Cerebellar nuclear complex (tissue), 1 donor: ENCODE measurements at places on chromosomes 6 and 20.

- DNase-seq, result no peak
These were observed 509.8 kb upstream of the JARID2 start for GRCh38 chr6:14735956-14736486.

GRCh38 chr6:151914484-151914883, 107.0 kb downstream of the ESR1 start:
- DNase-seq, result no peak

DNA sequence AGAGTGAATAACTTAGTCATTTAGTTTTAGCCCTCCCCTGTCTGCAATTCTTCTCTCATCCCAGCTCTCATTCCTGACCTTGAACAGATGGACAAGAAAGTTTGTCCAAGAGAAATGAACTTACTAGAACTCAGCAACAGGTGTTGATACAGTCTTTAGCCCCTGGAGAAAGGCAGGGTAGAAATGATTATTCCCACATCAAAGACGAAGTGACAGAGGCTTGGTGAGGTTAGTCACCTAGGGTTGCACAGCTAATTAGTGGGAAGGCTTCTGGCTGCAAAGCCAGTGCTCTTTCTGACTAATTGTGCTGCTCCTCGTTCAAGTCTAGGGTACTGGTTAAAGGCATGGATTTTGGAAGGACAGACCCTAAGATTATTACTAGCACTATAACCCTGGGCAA, 4.5 kb downstream of the ZDHHC14 start:
- no peak for DNase-seq

GRCh38 chr20:34997131-34997561, 41.5 kb downstream of the MYH7B start:
- DNase-seq, result no peak

DNA sequence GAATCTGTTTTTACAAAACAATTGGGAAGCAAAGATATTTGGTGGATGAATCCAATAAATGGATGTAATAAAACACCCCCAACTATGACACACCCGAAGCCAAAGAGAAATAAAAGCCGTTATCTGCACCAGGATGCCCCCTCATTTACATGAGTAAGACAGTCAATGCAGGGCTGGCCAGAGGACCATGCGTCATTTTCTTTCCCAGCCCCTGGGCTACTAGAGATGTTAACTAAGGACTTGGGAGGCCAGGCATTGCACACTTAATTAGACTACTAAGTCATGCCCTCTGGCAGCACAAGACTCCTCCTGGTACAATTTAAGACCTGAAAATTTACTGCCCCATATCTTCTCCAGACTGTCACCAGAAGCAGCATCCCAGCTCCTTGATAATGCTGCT, 3.2 kb downstream of the LEMD2 start:
- no peak for DNase-seq

DNA sequence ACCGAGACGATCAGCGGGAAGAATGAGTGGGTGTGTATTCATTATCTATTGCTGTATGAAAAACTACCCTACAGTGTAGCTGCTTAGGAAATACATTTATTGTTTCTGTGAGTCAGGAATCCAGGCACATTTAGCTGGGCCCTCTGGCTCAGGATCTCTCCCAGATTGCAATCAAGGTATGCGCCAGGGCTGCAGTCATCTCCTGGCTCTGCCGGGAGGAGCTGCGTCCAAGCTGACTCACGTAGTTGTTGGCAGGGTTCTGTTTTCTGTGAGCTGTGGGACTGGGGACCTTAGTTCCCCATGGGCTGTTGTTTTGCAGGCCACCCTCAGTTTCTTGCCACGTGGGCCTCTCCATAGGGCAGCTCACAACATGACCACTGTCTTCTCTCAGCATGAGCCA, 68.2 kb upstream of the FUCA2 start:
- DNase-seq, result no peak

DNA sequence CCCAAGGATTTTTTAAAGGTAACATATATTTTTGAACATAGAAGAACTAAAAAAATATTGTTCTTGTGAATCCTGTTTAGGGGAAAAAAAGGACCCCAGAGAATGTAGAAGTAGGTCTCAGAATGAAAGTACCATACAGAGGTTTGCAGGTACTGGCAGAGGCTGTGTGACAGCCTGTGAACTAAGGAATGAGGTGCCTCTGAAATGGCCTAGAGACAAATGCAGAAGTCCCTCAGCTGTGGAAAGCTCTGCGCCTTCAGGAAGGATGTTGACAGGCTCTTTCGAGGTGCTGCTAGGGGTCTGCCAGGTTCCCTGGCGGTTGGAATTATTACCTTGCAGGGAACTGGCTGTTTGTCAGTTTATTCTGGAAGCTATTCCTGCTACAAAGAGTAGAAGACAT, 8.6 kb upstream of the TUBB2B start:
- DNase-seq, result no peak

- no peak for DNase-seq
These were observed 99.9 kb downstream of the L3MBTL3 start for GRCh38 chr6:130118236-130118635.

DNA sequence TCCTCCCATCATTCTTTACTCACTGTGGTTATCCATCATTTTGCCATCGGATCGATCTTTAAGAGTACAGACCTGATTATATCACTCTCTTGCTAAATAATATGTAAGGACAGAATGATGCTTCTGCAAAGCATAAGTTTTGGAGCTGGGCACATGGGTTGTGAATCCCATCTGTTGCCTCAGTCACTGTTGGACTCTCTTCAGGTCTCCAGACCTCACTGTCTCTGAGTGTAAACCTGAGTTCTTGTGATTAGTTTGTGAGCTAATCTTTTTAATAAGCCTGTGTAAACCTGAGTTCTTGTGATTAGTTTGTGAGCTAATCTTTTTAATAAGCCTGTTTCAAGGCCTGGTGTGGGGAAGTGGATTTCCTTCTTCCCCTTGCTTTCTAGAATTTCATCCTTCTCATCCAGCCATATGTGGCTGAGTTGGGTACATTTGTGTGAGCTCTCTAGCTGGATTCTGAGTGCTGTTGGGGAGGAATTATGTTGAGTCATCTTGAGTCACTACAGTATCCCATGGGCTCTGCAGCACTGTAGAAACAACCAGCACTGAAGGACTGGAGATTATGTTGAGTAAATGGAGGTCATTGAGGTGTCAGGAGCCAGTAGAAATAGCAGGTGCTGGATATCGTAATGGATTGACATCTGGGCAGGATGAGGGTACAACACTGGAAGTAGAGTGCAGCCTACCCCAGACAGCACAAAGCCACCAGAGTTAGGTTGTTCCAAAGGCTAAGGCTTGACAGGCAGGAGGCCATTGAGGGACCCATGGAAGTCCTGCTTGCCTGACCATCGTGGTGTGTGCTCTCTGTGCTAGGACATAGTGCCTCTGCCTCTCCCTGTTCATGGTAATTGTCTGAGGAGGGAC, 52.4 kb downstream of the SCAND1 start:
- DNase-seq, result no peak

DNA sequence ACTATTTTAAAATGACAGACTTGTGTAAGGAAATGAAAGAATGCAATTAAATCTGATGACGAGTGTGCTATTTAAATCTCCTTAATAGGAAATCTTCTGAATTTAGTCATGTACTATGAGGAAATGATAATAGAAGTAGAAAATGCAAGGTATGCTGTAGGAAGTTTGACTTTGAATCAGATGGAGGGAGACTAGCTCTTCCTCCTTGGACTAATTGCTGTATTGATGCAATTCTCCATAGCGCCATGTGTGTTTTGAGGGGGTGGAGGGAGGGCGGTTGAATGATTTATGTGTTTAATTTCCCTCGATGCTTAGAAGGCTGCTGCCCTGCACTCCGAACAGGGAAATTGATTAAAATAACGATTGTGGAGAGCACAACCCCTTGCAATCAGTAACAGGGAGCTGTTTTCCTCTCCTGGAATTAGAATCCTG, 214.4 kb upstream of the PRND start:
- DNase-seq, result no peak

- DNase-seq, result no peak
These were observed 31.7 kb upstream of the ME1 start for GRCh38 chr6:83462524-83462923.

- no peak for DNase-seq
These were observed 17.6 kb upstream of the KIAA1755 start for GRCh38 chr20:38278131-38278530.

- DNase-seq, result no peak
These were observed 1.9 kb downstream of the SYNCRIP start for GRCh38 chr6:85640821-85641220.

- DNase-seq, result no peak
These were observed 640.2 kb downstream of the PTPRT start for GRCh38 chr20:42549496-42549895.

DNA sequence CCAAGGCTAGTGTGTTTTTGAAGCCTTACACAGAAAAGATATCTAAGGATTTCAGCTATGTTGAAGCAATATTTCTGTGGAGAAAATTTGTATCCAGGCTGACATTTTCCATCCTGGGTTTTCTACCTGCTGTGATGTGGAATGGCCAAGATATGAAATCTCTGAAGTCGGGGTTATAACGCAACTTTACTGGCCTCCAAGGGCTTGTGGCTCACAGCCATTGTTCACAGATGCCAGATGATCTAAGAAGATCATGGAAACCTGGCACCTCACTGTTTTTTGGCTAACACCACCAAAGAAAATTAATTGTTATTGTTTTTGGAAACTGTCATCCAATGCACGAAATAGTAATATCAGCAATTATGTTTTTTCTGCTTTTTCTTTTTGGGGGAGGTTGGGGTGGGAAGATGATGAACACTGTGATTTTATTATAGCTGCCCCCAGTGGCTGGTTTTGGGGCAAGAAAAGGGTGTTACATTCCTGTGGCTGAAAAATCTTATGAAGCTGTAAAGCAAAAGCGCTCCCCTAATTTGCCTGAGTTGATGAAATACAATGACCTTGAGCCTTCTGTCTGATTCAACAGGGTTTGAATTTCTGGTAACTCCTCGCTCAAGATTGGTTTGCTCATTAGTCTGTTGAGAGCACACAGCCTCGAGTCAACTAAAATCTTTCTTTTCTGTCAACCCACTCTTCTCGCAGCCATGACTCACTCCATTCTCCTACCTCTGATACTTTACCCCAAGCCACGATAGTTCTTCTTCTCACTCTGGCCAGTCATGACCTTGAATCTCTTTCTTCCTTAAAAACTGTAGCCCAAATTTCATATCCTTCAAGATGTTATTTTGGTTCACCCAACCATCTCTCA, 236.7 kb downstream of the PAX1 start:
- DNase-seq, result no peak

DNA sequence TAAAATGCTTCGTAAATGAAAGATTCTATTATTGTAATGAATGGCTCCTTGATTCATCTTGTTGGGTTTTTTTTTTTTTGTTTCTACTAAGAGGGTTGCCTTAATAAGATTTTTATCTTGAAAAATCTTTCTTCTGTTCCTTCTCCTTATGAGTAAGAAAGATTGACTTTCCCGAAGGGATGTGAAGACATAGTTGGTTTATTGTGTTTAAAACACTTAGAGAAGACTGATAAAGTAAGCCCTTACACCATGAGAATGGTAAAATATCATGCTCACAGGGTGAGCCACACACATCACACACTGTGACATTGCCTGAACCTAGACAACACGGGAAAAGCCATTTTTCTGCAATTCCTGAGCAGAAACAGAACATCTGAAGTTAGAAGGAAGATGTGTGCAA, 317.2 kb upstream of the TCF21 start:
- no peak for DNase-seq

- DNase-seq, result no peak
These were observed 8.9 kb upstream of the MICB start for GRCh38 chr6:31489086-31489485.

- no peak for DNase-seq
These were observed 37.8 kb downstream of the PTPRT start for GRCh38 chr20:43151901-43152300.

- no peak for DNase-seq
These were observed 366.5 kb downstream of the FOXA2 start for GRCh38 chr20:22217712-22218352.

DNA sequence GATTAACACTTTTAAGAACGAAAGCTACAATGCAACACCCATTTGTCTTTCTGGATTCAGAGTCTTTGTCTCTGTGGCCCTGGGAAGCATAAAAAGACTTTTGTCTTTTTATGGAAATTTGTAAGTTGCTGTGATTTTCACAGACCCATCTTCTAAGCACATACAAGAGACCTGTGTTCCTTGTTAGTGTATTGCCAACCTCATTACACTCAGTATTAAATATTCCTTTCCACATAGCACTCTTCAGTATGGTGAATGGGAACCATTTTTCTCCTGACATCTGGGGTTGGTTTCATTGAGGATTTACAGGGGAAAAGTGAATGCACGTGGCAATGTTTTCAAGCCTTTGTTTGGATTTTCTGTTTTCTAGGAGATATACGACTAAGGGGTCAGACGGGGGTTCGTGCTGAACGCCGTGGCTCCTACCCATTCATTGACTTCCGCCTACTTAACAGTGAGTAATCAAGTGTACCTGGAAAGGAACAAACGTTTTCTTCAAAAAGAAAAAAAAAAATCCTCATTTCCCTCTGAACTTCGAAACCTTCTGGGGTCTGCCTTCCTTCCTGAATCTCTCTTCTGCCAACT, 141.7 kb downstream of the MTFR2 start:
- DNase-seq, result no peak

- DNase-seq, result no peak
These were observed 62.0 kb downstream of the ATXN1 start for GRCh38 chr6:16698997-16699868.

DNA sequence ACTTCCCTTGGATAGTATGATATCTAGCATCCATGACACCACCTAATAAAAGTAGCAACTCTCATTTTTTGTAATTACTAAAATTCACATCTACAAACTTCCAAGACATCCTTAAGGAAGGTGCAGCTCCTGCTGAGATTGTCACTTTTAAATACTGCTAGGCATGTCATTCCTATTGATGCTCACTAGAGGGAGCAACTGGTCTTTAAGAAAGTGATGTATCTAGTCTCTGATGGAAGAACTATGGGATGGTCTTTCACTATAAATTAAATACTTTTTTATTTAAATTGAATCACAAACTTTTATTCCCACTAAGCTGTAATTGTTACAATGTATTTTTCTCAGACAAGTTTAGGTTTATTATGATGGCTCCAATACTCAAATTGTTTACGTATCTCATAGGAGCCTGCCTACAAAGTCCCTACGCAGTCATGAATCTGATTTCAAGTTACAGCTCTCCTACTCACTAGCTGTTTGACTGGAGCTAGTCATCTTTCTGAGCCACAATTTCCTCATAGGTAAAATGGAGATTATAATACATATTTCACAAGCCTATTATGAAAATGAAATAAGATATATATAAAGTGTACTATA, 8.1 kb upstream of the TSPYL1 start:
- DNase-seq, result no peak
